Suppressor macrophage (primary cell): ENCODE measurements at places on chromosomes 7 and 10.

- peak; percentile 80 for DNase-seq
Observed at GRCh38 chr7:111919631-111920179, 286.5 kb downstream of the DOCK4 start.

GRCh38 chr7:90262438-90262837 lies 17.5 kb downstream of the CFAP69 start:
- peak; percentile 57 for DNase-seq

- DNase-seq: no peak
Observed at GRCh38 chr10:125788156-125789034, 12.8 kb upstream of the MMP21 start.

GRCh38 chr7:90540406-90540805 lies 55.7 kb upstream of the CDK14 start:
- no peak for DNase-seq

GRCh38 chr10:86265895-86266259 lies 100.7 kb downstream of the GRID1 start:
- no peak for DNase-seq

GRCh38 chr7:103989785-103990767 lies 618 bp upstream of the RELN start:
- DNase-seq: no peak

DNA sequence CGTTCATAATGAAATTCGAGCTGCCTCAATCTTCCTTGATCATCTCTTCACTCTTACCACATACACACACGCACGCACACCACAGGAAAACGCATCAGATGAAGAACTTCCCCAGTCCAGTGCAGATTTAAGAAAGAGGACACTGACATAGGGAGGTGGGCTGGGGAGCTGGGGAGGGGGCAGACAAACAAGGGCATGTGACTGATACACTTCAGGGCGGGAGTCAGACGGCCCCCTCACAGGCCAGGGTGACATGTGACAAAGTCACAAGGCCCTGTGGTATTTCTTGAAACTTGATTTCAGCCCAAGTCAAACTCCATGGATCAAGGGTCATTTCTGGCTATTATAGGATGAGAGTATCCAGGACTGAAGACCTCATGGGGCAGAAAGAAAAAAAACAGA lies 82.6 kb downstream of the KCNMA1 start:
- peak; percentile 79 for DNase-seq

GRCh38 chr7:113953553-113953952 lies 34.7 kb upstream of the PPP1R3A start:
- DNase-seq: no peak

DNA sequence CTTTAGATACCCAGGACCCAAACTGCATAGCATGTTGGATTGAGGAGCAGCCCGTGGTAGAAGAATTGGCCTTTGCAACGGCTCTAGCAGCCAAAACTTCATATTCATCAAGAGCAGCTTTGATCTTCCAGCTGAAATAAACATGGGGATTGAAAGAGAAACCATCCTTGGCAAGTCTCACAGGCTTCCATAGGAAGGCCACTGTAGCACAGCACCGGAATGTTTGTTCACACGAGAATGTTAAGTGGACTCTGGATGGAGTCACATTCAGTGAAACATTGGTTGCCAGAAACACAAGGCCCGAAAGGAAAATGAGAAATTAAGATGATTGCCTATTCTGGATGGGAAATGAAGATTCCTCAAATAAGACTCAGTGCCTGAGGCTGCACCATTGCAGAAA lies 97.4 kb downstream of the RAB18 start:
- no peak for DNase-seq

- peak; percentile 30 for DNase-seq
Observed at GRCh38 chr7:150949564-150949963, 28.6 kb downstream of the KCNH2 start.

GRCh38 chr7:69768986-69769595 lies 170.8 kb downstream of the AUTS2 start:
- no peak for DNase-seq

DNA sequence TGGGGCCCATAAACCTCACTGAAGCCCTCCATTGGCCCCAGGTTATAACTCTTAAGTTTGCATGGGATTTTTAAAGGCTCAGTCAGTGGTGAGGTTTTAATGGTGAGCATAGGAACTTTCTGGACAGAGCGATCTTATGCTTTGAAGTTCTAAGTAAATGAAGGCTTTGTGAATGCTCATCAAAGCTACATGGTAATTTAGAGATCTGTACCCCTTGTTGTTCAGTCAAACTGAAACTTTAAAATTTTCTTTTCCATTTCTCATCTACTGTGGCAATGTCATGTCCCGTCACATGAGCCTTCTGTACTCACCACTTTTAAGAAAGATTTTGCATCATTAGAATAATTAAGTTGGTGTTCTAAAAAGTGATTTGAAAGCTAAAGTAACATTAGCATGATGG lies 39.9 kb downstream of the CHN2 start:
- no peak for DNase-seq

DNA sequence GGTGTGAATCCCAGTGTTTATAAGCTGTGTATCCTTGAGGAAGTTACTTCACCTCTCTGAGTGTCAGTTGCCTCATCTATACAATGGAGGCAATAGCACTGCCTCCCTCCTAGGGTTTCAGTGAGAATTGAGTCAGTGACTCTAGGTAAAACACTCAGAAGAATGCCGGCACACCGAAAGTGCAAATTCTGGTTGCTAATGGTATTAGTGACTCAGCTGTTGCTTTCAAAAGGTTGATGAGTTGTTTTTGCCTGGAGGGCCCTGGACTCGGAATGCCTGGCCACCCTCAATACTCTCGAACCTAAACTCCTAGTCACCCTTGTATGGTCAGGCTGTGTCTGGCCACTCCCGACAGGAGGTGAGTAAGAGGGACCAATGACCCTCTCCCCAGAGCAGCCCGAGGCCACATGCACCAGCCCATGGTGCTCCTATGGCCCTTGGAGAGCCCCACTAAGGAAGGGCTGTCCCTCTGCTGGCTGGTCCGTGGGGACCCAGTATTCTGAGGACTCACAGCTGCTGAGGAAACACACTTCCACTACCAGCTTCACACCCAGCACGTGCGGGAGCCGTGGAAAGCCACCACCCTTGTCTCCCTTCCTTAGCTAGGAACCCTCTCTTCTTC lies 60.2 kb downstream of the CALML3 start:
- no peak for DNase-seq

- DNase-seq: no peak
Observed at GRCh38 chr10:131702531-131703356, 198.1 kb upstream of the PPP2R2D start.

DNA sequence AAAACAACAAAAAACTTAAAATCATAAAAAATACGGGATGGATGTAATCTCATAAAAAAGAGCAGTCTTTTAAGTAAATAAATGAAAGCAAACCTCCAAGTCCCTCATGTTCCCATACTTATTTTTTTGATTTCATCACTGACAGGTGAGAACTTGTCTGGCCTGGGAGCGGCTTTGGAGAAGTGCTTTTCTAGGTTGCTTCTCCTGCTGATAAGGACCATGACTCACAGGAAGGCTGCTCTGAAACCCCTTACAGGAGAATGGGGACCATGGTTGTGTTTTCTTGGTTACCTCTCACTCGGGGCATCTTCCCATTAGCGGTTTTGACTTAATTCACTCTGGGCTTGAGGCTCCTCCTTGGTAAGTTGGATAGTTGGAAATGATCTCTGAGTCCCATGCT lies 237.4 kb downstream of the CAMK1D start:
- no peak for DNase-seq

GRCh38 chr7:100486111-100486636 lies 2.4 kb downstream of the NYAP1 start:
- no peak for DNase-seq

- DNase-seq: no peak
Observed at GRCh38 chr10:94199565-94199964, 163.2 kb downstream of the NOC3L start.

DNA sequence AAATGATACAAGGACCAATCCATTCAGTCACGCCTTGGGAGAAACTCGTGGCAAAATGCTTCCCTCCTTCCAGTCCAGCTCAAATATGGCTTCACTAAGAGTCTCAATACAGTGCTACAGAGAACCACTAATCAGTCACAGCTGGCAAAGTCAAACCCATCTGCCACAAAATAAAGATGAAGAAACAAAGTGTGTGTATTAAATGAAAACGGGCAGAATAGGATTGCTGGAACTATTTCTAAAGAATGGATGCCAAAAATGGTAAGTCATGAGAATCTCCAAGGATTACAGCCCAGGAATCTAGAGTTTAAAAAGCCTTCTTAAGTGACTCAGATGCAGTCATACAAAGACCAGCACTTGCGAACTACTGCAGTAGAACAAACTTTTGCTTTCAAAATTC lies 61.9 kb downstream of the CACUL1 start:
- DNase-seq: no peak
